ENCODE measurements at places on chromosomes 4 and X.

- DNase-seq = no peak
Measured at GRCh38 chr4:138452826-138453225, 210.7 kb upstream of the SLC7A11 start.

DNA sequence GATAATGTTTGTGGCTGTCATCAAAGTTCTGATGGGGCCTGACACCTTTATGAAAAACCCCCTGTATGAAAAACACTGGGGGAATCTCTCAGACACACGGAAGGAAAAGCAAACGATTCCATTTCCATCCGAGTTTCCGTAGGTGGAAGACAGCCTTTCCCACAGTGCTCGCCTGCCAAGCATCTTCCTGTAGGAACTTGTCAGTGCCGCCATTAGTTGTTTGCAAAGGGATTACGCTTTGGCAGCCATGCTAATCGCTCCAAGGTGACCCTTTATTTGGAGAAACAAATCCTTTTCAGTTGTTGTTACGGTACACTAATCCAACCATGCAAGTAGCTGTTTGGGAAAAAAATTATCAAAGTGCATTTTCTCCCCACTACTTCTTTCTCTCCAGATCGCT lies 44.4 kb upstream of the STOX2 start:
- no peak for DNase-seq

- DNase-seq = no peak
Measured at GRCh38 chr4:35884714-35885480, 359.4 kb downstream of the ARAP2 start.

DNA sequence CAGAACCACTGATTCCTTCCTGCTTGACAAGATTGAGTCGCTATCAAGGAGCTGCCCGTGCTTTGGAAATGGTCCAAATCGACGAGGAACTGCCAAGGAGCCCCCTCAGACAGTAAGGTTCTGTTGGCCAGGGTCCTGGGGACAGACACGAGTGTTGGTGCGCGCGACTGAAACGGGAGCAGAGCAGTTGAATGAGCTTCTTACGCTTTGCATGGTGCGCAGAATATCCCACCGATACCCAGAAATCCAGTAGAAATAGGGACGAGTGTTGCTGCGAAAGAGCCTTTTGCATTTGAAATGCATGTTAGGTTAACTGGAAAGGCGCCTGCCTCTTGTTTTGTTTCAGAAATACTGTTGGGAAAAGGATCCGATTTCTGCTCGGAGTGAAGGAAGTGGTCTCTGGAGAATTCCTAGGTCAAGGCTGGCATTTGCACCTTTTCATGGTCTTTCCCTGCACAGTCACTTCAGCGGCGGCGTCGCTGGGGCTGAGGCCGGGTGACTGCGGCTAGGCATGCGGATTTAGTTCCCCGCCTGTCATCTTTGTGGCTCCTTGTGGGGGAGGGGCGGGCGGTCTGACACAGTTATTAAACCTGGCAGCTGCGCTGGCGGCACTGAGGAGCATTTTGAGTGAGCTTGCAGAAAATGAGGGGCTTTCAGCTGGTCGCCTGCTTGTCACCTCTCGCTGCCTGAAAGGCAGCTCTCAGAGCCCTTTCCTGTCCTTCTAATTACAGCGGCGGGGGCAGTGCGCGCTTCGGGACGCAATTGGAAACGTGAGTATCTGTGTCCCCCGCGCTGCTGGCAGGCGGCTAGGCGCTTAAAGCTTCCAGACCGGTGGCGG lies 51.5 kb upstream of the TRIM2 start:
- peak; percentile 44 for DNase-seq

Measured in activated T-helper 9 cell treated with anti-CD3 and anti-CD28 coated beads, Interleukin-2, amount 50 U/mL, for 16 hours (primary cell).